ENCODE measurements at places on chromosomes 7 and 10.

DNA sequence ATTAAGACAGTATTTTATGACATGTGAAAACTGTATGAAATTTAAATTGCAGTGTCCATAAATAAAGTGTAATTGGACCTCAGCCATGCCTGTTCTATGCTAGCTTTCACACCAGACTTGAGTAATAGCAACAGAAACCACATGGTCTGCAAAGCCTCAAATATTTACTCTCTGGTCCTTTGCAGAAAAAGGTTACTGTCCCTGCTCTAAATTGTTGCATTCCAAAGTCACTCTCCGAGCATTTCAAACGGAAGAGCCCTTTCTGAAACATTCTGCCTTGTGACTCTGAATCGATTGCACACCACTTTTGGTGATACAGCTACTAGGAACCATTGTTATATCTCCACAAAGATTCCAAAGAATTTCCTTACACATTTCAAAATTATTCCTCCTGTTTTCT, 81.0 kb upstream of the STK17A start:
- no peak for DNase-seq

DNA sequence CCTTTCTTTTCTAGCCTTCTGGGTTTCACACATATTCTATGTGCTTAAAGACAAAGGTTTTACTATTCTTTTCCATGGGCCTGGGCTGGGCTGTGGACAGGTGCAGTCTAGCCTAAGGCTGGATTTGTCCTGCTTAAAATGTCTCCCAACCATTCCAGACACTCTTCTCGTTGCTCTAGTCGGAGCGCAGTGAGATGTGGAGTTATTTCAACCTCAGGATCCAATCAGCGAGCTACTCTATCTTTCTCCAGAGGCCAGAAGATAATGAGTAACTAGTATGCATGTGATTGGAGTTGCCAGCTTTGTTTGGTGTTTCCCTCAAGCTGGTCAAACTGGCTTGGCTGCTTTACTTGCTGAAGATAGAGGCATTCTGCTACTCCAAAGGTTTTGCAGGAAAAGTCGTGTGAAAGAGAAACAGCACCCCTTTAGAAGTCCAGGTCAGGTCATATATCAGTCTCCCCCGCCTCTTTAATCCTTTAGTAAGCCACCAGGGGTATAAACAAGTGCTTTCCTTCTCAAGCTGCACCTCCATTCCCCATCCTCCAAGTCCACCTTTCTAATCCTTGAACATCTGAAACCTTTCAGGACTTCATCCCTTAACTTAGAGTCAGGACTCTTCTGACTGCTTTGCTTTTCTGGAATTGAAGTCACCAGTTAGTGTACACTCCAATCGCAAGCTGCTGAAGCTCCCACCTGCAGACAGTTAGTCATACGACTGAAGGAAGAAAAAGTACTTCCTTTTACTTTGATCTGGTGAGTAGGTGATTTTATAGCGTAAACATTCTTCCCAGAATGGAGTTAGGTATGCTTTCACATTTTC, 78.8 kb downstream of the DNMBP start:
- DNase-seq = no peak

- no peak for DNase-seq
These were observed 33.7 kb downstream of the PRKAG2 start for GRCh38 chr7:151843181-151843580.

GRCh38 chr10:83372646-83373045, 766.7 kb upstream of the GHITM start:
- no peak for DNase-seq

- DNase-seq = no peak
These were observed 386.6 kb upstream of the POM121L12 start for GRCh38 chr7:52648872-52649271.

GRCh38 chr7:116354171-116354545, 143.8 kb downstream of the TES start:
- DNase-seq = no peak

- no peak for DNase-seq
These were observed 62.5 kb downstream of the CSGALNACT2 start for GRCh38 chr10:43200538-43201390.

DNA sequence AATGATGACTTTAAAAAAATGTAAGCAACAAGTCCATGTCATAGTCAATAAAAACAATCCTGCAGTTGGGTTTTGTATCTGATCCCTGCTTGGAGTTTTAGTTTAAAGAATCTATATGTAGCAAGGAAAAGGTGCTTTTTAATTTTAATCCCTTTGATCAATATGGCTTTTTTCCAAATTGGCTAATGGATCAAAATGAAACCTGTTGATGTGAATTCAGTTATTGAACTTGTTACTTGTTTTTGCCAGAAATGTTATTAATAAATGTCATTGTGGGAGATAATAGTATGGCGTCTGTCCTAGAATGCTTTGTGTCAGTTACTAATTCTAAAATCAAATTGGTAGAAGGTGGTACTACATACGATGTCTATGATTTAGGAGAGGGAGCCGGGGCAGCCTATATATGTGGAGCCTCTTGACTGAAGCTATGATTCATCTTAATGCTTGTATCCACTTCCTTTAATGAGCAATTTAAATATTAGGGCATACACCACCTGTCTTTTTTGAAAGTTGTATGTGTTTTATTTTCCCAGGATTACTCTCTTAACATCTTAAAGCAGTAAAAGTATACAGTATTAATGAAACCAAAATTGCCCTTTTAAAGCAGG, 10.3 kb upstream of the PBLD start:
- DNase-seq = no peak

GRCh38 chr7:95264363-95264891, 59.9 kb downstream of the PON1 start:
- no peak for DNase-seq

GRCh38 chr7:121000081-121000983, 11.8 kb downstream of the CPED1 start:
- no peak for DNase-seq

GRCh38 chr7:117603627-117604026, 123.8 kb downstream of the CFTR start:
- no peak for DNase-seq
